Aorta (tissue), 5 donors: ENCODE measurements at places on chromosomes 12 and 14. TPM values are rescaled to one million over a fixed set of nuclear protein-coding genes. Genes with fewer than 3 reads are reported as not detected.

TMEM121 gene
- 7.5 TPM for total RNA-seq

EML5 gene
- total RNA-seq = 1.6 TPM

ENDOU gene
- 1.7 TPM for total RNA-seq

DNA sequence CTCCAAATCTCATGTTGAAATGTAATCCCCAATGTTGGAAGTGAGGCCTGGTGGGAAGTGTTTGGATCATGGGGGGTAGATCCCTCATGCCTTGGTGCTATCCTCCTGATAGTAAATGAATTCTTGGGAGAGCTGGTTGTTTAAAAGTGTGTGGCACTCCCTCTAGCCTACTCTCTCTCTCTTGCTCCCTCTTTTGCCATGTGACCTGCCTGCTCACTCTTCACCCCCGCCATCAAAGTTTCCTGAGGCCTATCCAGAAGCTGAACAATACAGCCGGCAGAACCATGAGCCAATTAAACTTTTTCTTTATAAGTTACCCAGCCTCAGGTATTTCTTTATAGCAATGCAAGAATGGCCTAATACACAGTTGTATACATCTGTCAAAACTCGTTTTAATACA, 62.5 kb downstream of the BCL2L14 start:
- H3K4me3 ChIP-seq = no peak overlapping the region
- no peaks in the 10 kb centered on the region for H3K27me3 ChIP-seq
- H3K27ac ChIP-seq = no peak overlapping the region
- no peaks in the 10 kb centered on the region for H3K36me3 ChIP-seq
- no peak for DNase-seq

RNF212B gene
- not detected for total RNA-seq

DNA sequence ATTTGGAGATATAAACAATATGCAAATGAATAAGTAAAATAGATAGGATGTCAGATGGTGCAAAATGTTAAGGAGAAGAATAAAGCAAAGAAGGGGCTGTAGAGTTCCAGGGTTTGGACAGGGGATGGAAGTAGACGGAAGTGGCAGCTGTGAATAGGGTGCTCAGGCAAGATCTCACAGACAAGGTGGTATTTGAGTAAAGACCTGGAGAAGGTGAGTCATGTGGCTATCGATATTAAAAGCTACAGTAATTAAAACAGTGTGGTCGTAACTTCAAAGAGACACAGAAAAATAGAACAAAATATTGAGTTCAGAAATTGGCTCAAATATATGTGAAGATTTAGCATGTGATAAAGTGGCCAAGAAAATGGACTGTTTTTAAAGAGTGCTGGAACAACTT, 61.3 kb upstream of the SLC38A2 start:
- no peaks in the 10 kb centered on the region for H3K36me3 ChIP-seq
- H3K27me3 ChIP-seq = no peaks in the 10 kb centered on the region
- no peaks in the 10 kb centered on the region for H3K4me1 ChIP-seq
- H3K27ac ChIP-seq = no peak overlapping the region
- DNase-seq = no peak
- no peak overlapping the region for H3K4me3 ChIP-seq

- no peak overlapping the region for H3K27ac ChIP-seq
- peak; percentile 95 for DNase-seq
- H3K27me3 ChIP-seq = no peaks in the 10 kb centered on the region
- H3K4me1 ChIP-seq = no peaks in the 10 kb centered on the region
- H3K4me3 ChIP-seq = peak overlapping the region; percentile 63
Measured at GRCh38 chr12:4269279-4269991, 4.1 kb upstream of the CCND2 start.

AQP2 gene
- 0.21 TPM for total RNA-seq

DNA sequence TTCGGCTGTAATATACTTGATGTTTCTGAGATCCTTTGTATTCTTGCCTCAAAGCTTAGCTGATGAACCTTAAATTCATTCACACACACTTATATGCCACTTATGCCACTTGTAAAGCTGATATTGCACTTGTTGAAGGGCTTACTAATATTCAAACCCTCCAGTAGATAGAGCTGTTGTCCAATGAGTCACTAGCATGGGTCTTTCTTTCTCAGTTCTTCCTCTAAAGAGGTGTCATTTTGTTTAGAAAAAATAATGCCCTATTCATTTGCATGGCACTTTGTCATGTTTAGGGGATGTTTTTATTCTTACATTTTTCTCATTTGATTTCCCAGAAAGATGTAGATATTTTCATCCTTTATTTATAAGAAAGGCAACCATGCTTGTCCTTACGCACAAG, 56.4 kb downstream of the MON2 start:
- H3K4me3 ChIP-seq = no peak overlapping the region
- H3K27ac ChIP-seq = no peak overlapping the region
- no peaks in the 10 kb centered on the region for H3K27me3 ChIP-seq
- DNase-seq = no peak
- H3K4me1 ChIP-seq = no peaks in the 10 kb centered on the region

PLEKHD1 gene
- 0.30 TPM for total RNA-seq

DNA sequence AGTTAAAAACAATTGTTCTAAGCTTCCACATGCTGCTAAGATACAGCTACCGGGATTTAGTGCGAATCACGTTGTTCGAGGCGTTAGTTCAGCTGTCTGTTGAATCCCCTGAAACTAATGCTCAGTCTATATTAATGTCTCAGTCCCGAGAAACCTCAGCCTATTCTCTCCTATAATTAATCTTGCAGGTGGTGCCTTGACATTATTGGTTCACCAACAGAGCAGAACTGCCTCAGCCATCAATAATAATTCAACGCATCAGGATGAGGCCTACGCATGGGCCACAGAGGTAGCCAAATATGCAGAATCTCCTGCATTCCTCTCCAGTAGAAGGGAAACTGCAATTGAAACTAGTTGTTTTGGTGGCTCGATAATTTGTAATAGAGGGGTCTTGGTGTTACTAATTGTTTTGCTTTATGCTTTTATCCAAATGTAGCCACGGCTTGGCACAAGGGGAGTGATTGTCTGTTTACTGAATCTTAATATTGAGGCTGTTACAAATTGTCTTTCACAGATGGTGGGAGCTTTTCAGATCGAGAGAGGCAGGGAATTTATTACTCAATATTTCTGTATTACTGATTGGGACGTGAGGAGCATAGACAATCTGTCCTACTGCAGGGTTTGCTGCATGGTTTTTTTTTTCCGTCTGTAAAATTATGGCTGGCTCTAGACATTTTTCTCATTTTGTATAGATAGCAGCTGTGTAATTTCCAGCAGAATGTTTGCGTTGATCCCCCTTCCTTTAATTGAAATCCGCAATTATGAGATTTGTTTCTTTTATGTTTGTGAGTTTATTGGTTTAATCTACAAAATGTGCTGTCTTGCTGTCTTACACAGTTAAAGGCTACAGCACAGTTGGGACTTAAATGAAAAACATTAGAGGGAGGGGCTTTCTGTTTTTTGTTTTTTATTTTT, 1036.5 kb upstream of the NOVA1 start:
- no peaks in the 10 kb centered on the region for H3K27me3 ChIP-seq
- H3K4me3 ChIP-seq = no peak overlapping the region
- H3K36me3 ChIP-seq = no peaks in the 10 kb centered on the region
- H3K4me1 ChIP-seq = no peaks in the 10 kb centered on the region
- DNase-seq = no peak
- H3K27ac ChIP-seq = no peak overlapping the region
